ENCODE measurements at places on chromosomes 12 and 14.

- DNase-seq: no peak
These were observed 142.6 kb downstream of the GPHN start for GRCh38 chr14:66650491-66650911.

DNA sequence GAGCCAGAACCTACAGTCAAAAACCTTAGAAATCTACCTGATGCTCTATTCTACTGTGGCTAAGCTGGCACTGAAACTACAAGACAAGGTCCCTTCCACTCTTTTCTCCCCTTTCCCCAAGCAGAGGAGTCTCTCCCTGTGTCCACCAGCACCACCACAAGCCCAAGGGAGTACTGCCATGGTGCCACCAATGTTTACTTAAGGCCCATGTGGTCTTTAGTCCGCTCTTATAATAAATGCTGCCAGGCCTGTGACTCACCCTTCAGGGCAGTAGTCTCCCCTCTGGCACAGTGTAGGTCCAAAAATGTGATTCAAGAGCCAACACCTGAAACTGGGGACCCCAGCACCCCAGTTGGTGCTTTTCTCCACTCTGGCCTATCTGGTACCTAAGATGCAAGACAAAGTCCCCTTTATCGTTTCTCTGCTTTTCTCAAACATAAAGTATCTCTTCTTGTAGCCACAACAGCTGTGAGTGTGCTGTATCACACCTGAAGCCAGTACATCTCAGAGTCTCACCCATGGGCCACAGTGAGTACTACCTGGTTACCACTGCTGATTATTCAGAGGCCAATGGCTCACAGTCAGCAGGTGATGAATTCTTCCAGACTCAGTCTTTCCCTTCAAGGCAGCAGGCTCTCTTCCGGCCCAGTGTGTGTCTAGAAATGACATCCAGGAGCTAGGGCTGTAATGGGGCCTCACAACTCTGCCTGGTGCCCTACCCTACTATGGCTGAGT, 29.3 kb downstream of the SLC38A2 start:
- DNase-seq: no peak

DNA sequence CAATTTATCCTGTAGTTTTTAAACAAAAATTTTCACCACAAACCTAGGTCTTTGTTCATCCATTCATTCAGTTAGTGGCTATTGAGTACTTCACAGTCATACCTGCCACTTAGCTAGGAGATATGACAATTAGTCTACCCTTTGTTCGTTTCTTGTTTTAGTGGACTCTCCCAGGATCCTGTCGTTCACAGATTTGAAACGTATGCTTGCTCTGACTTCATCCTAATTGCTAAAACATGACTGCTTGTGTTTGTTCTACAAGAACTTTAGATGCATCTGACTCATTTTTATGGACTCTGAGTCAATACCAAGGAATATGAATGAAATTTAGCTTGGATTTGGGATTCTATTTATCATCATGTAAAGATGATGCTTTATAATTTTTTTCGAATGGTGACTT, 69.5 kb downstream of the TBC1D30 start:
- DNase-seq: no peak

DNA sequence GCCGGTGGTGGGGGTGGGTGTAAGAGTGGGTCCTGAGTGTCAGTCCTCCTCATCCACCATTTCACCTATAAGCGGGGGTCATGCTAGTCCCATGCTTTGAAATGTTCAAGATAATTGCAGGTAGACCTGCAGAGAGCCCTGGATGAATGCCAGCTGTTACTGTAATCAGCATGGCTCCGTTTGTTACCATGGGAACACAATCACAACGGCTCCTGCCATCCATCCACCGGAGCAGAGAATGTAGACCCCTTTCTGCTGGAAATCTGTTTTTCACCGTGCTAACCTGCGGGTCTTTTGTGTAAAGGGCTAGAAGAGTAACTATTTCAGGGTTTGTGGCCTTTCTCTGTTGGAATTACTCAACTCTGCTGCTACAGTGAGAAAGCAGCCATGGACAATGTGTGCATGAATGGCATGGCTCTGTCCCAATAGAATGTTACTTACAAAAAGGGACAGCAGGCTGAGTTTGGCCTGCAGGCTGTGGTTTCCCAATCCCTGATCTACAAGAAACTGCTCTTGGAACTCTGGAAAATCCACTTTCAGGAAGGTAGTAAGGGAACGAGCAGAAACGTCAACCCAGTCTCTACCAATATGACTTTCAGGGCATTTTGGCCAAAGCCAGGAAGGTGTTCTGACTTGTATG, 36.1 kb downstream of the KCTD10 start:
- DNase-seq: no peak

Data from GM12891 (cell line).